ENCODE measurements at places on chromosomes 3 and 15.

DNA sequence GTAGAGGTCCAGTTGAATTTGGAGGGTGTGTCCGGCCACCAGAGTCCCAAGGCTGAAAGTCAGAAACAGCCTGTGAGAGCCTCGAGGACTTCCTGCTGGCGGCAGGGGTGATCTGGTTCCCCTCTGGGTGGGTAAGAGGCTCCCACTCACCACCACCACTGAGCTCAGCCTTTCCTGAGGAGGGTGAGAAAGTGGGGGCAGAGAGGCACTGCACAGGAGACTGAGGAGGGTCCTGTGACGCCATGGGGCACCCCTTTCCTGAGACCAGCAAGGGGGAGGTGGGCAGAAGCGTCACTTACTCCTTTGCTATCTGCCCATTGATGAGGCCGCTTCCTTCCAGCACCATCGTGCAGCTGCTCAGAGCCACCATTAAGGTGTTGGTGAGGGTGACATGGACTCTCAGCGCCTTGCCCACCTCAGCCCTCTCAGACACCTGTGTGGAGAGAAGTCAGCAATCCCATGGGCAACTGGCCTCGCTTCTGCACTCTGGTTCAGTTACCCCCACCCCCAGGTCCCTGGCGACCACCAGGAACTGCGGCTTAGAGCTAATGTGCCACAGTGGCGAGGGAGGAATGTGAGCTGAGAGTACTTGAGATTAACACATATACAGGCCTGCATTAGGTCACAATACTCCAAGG is 10.0 kb upstream of the TGM5 start:
- DNase-seq = no peak

DNA sequence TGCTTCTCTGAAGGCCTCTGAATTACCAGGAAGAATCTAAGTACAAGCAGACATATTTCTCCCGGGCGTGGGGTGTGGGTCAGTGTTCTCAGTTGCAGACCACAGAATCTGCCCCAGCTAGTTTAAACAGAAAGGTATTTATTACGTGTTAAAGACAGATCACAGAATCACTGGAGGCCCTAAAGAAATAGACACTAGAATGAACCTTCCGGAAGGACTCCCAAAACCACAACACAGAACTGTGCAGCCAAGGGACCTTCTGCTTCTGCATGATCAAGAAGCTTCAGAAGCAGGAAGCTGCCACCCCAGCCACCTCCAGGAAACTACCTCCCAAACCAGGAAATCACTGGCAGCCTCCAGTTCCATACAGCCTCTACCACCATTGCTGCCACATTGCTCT is 32.7 kb upstream of the ZFAND6 start:
- DNase-seq = no peak

- DNase-seq = no peak
Observed at GRCh38 chr3:117927825-117928224, 1106.8 kb downstream of the IGSF11 start.

DNA sequence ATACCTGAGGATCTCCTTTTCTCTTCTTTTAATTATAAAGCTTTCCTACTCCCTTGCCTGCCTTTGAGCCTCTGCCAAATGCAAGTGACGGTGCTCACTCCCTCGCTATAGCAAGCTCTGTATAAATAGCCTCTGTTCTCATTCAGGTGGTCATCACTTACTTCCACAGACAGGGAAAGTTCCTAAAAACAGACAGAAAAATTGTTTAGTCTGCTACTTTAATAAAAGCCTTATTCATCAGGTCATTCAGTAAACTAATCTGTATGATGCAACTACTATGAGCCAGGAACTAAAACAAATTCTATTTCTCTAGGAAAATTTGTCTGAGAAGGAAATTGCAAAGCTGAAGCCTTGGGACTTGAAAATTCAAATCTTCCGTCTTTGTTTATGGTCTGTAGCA is 10.2 kb upstream of the DLG1 start:
- no peak for DNase-seq

DNA sequence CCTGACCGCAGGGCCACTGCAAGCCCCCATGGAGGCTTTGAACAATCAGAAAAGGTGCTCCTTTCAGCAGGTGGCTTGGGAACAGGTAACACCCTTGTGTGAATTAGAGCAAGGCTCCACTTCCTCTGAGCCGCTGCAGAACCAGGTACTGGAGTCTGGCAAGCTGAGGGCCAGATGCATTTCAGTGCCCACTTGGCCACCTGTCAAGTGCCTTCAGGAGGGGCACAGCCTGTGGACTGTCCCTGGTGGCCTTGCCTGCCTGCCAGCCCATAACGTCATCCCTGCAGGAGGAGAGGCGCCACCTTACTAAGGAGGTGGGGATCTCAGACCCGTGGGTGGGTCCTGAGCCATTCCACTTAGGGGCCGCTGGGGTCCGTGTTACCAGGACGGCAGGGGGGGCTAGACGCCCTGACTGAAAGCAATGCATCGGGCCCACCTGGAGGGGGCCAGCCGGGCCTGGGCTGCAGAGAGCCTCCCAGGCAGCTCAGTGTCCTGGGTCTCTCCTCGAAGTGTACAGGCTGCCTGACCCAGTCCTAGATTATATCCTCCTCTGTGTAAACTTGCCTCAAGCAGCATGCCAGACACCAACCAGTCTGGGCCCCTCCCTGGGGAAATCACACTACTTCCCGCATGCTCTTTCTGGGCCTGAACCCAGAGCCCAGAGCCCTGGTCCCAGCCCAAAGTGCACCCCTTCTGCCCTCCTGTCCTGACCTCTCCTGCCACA is 16.1 kb downstream of the SPTBN5 start:
- no peak for DNase-seq

DNA sequence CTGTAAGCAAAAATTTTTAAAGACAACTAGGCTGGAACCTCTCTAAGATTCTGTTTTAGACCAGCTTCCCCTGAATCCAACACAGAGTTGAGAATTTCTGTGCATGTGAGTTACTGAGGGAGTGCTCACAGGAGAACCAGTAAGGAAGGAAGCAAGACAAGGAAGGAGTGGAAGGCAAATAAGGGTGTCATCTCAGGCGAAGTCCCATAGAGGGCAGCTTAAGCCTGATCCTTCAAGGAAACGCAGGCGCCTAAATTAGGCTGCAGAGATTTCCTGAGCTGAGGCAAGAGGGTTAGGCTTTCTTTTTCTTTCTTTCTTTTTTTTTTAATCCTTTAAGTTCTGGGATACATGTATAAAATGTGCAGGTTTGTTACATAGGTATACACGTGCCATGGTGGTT is 36.2 kb upstream of the COL6A6 start:
- DNase-seq = no peak

GRCh38 chr15:91142106-91142744 is 42.2 kb downstream of the SV2B start:
- no peak for DNase-seq

DNA sequence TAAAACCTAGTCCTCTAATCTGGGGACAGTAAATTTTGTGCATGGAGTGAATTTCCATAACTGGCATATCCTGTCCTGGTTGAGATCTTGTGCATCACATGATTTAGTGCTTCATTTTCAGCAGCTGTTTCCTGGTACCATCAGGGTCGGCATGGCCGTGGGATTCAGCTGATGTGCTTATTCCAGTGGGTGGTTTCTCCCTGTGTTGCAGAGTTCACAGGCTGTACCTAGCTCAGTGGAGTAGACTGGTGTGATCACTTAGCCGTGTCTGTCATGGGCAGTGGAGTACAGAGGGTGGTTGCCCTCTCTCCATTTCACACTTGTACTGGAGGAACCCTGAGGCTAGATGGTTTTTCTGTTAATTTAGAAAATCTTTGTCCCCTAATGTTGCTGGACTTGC is 228.5 kb downstream of the PTPRG start:
- DNase-seq = no peak

- no peak for DNase-seq
Observed at GRCh38 chr3:52277972-52278509, 408 bp downstream of the WDR82 start.

- DNase-seq = no peak
Observed at GRCh38 chr3:152738656-152739055, 96.3 kb upstream of the P2RY1 start.

DNA sequence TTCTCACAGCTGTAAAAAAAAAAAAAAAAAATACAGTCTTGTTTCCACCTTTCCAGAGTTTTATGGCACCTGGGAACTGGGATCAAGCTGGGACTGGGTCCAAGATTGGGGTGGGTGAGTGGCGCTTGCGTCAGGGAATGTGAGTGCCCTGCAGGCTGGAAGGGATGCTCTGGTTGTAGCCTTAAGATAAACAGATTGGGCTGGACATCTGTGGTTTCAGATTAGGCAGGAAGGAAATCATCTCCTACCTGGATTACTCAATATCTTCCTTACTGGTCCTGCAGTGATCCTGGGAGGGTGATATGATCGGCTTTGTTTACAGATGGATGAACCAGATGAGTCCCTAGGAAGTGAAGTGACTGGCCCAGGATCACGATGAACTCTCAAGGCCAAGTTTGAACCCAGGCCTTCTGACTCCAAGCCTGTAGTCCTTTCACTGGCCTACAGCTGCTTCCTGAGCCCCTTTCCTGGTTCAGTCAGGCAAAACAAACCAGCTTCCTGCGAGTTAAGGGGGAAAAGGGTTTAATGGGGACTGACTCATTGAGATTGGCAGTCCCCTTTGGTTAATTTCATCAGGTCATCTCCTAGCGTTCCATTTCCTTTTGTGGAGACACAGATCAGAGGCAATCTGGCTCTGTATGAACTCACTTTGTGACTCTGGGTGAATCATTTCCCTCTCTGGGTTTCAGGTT is 179.8 kb downstream of the THSD4 start:
- DNase-seq = peak; percentile 99

- no peak for DNase-seq
Observed at GRCh38 chr15:41559239-41559782, 299 bp downstream of the TYRO3 start.

DNA sequence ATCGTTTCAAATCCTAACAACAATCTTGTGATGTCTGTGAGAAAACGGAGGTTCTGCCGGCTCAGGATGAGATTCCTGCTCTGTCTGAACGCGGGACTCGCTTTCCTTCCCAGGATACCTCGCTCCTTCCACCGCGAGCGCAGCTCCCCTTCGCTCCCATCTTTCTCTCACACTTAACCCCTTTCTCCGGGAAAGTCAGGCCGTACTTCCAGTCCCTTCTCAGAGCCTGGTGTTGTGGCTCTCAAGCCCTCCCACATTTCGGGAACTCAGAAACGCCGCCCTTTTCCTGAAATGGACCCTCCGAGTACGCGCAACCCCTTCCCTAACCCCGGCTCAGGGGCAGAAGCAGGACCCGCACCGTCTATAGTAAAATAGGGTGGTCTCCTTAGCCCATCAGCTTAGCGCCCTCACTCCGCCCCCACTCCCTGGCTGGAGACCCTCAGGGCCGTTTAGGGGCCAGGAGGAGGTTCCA is 378 bp upstream of the FEM1B start:
- no peak for DNase-seq

GRCh38 chr3:145820170-145820569 is 340.8 kb downstream of the PLOD2 start:
- no peak for DNase-seq

GRCh38 chr15:83762367-83762766 is 108.4 kb downstream of the ADAMTSL3 start:
- DNase-seq = no peak

DNA sequence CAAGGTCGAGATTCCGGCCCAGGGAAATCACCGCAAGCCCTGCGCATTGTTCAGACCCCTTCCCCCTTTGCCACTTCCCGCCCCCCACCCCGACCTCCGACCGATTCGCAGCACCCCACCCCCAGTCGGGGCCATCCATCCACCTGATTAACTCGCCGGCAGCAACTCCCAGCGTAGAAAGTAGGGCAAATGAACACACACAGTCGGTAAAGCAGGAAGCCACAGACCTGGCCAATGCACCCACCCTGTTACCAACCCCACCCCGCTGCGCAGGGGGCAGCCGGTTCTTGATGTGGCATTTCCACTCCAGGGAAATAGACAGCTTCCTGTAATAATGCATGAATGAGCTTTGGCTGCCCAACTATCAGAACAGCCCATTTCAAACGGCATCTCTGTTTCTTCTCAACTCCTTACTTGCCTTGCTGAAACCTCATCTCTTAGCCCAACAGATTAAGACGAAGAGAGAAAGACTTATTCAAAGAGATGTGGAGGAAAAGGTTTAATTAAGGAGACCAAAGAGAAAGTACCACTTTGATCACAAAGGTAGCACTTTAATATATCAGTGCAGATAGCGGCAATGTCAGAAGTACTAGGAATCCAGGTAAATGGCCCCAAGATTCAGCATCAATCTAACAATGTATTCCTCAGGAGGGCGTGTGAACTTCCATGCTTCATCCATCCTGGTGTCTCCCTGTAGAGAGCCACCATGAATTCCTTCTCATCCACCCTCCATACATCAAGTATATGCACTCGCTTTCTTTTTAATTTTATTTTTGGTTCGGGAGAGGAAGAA is 1.9 kb downstream of the TNIK start:
- no peak for DNase-seq

DNA sequence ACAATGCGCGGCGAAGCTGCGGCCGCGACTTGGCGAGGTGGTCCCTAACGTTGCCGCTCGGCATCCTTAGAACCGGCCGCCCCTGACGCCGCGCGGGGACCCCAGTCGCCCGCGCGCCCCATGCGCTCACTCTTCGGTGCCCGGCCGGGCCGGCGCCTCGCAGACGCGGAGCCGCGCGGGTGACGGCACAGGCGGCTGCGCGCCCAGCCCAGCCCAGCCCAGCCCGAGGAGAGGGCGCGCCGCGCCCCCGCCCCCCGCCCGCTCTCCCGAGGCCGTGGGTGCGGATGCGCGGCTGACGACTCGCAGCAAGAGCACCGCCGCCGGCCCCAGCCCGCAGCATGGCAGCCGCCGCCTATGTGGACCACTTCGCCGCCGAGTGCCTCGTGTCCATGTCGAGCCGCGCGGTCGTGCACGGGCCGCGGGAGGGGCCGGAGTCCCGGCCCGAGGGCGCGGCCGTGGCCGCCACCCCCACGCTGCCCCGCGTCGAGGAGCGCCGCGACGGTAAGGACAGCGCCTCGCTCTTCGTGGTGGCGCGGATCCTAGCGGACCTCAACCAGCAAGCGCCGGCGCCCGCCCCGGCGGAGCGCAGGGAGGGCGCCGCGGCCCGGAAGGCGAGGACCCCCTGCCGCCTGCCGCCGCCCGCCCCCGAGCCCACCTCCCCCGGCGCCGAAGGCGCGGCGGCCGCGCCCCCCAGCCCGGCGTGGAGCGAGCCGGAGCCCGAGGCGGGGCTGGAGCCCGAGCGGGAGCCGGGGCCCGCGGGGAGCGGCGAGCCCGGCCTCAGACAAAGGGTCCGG is 437 bp downstream of the KLF13 start:
- no peak for DNase-seq

- no peak for DNase-seq
Observed at GRCh38 chr3:139774560-139775302, 97.0 kb upstream of the NMNAT3 start.

DNA sequence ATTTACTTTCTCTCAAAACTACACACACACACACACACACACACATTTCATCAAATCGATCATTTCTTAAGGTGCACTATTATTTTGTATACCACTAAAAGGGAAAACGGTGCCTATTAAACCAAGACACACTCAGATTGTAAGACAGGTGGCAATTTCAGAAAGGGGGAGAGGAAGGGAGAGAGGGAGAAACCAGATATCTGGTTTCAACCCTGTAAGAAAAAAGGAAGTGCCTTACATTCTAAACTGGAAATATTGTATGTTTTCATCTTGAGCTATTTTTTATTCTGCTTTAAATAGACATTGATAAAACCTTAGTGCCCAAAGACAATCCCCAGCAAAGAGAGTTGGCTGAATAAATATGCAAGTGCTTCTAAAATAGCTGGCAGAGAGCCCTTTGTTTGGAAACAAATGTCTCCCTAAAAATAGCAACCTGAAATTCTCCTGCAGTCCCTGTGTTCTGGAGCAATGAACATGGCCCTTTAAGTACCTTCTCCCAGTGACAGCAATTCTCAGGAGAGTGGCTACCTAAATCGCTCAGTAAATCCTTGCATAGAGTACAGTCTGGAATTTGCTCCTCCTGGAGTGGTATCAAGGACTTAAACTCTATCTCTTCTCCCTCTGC is 85.7 kb downstream of the RARB start:
- no peak for DNase-seq

GRCh38 chr3:52298149-52299098 is 10.8 kb downstream of the GLYCTK start:
- no peak for DNase-seq
